ENCODE measurements at places on chromosomes 12 and 14.

DNA sequence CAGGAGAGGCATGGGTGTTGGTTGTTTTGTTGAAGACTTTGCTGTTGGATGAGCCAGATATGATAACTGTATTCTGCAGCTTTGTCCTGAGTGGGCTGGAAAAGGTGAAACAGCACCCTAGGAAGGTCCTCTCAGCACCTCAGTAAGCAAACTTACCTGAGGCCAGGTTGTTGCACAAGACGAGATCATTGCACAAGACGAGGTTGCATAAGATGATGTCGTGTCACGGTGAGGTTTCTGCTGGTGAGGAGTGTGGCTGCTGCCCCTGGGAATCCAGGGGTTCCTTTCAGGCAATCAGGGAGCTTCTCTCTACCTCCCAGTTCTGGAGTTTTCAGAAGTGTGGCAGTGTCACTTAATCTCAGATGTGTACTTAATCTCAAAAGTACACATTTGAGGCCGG, 85.6 kb downstream of the GLT1D1 start:
- DNase-seq = no peak

DNA sequence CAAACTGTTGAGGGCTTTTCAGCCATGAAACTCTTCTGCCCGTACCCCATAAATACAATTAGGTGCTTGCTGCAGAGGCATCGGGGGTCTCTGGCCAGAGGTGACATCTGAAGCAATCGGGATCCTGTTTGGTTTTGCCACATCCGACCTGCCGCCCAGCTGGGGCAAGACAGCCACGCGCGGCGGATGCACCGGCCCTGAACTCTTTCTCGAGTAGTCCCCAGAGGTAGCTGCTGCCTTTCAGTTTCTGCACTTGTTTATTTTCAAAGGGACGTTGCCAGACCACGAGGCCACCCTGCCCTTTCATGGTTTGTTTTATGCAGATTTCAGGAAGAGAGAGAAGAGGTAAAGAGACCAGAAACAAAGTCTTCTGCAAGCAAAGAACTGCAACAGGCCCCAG, 10.6 kb upstream of the MLXIP start:
- no peak for DNase-seq

GRCh38 chr12:12803186-12803585, 10.0 kb upstream of the DDX47 start:
- DNase-seq = peak; percentile 79

DNA sequence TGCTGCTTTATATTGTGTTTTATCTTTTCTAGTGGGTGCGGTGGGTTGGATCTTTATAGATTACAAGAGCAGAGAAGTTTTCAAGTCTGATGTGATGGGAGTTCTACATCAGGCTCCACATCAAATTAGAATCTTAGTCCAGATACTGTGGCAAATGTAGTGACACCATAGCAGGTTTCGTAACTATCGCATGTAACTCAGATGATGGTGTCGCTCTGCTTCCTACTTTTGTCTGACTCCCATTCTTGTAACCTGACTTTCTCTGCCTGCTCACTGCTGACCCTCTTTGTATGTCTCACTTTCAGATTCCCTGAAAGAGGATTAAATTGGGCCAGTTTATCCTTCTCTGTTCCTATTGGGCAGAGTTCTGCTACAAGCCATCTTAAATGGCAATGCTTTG, 22.8 kb upstream of the FBXO34 start:
- DNase-seq = no peak

DNA sequence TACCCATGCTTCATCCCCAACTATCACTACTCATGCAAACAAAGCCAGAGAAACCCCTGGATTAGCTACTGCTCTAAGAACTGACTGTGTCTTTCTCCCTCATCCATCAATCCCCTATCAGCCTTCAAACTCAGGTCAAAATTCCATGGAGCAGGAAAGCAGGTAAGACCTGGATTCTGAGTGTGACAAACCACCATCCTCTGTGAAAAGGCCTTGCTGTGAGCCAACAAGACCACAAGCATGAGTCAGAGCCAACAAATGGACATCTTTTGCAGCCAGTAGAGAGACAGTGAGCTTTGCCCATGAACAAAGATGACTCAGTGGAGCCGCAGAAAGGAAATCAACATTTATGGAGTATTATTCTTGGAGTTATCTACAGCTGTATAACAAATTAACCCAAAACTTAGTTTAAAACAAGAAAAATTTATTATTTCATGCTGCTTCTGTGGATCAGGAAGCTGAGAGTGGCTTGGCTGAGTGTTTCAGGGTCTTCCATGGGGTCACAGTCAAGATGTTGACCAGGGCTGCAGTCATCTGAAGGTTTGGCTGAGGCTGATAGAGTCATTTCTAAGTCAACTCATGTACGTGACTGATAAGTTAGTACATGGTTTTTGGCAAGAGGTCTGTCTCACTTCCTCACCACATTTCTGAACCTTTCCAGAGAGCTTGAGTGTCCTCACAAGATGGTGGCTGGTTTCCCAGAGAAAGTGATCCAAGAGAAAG, 61.1 kb downstream of the PITPNM2 start:
- DNase-seq = no peak
